ENCODE measurements at places on chromosomes 2 and 18.

DNA sequence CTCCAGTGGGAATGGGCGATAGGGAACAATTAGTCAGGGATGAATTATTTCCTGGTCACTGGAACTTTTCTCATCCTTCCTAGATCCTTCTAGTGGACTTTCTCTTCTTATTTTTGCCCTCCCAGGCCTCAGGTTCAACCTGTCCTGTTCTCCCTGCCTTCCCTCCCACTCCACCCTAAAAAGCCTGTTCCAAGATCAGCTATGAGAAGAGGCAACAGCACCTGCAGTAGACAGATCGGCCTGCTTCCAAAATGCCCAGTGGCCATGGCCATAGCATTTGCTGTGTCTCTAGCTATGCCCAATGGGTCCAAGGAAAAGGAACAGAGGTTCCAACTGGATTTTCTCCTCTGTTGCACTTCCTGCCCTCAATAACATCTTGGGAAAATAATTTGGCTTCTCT lies 16.5 kb upstream of the KCNF1 start:
- DNase-seq = no peak

DNA sequence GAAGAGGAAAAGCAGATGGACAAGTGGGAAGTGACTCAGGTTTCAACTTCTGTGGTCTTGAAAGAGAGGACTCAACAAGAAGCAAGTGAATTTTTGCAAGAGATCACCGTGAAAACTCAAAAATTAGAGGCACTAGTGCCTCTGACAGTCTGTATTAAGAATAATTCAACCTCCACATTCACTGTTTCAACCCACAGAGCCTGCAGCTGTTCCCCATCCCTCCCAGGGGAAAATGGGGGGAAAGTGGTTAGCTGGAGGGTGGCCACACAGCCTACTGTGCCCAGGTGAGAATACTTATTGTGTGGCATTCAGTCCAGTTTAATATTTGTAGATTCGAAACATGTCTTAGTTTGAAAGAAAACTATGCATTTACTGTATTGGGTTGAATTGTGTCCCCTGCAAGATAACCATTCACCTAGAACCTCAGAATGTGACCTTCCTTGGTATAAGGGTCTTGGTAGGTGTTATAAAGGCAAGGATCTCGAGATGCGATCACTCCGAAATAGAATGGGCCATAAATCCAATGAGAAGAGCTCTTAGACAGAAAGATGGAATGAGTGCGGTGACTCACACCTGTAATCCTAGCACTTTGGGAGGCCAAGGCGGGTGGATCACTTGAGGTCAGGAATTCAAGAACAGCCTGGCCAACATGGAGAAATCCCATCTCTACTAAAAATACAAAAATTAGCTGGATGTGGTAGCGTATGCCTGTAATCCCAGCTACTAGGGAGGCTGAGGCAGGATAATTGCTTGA lies 94.3 kb downstream of the IRS1 start:
- DNase-seq = no peak

DNA sequence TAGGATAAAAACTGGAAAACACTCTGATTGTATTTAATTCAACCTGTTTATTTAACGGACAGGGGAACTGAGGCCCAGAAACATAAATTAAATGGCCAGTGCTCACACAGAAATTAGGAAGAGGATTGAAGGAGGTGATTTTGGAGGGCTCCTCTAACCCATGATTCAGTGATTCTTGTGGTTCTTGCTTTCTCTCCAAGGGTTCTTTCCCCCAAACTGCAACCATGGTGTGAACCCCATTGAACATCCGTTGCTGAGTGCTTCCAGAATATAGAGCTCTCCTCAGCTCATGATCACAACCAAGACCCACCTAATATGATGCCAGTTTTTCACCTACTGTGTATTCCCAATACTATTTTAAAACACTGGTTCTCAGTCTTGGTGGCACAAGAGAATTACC lies 41.4 kb downstream of the BMP10 start:
- DNase-seq = no peak

GRCh38 chr18:63161761-63162195 lies 157.8 kb downstream of the BCL2 start:
- DNase-seq = peak; percentile 75
